GM19239 (cell line): ENCODE measurements at places on chromosomes 6 and 20.

DNA sequence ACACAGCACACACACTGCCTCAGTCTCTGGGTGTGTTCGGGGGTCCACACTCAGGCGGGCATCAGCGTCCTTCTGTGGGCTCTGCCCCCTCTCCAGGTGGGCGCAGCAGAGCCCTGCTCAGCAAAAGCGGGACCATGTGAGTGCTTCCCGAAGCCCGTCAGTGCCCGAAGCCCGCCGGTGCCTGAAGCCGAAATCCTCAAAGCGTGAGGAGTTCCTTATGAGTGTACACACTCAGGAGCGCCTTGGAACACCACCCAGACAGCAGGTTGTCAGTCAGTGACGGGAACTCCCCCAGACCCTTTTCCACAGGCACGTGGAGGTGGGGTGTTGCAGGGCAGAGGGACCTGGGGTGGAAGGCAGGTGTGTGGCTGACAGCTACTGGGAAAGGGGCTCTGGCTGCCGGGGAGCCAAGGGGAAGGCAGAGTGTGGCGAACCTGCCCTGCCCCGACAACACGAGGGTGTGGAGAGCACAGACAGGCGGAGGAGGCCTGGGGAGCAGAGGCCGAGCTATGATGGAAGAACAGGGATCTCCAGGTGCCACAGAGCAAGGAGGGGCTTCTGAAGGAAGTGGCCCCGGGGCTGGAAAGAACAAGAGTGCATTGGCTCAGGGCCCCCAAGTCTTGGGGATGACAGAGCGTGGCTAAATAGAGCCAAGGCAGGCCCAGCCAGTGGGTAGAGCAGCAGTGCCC lies 87.7 kb downstream of the RAMACL start:
- DNase-seq = no peak

GRCh38 chr6:15337582-15337981 lies 91.7 kb downstream of the JARID2 start:
- no peak for DNase-seq

- DNase-seq = no peak
Observed at GRCh38 chr6:116159782-116160524, 34.0 kb upstream of the COL10A1 start.

- DNase-seq = no peak
Observed at GRCh38 chr6:40854592-40854991, 184.4 kb downstream of the UNC5CL start.

DNA sequence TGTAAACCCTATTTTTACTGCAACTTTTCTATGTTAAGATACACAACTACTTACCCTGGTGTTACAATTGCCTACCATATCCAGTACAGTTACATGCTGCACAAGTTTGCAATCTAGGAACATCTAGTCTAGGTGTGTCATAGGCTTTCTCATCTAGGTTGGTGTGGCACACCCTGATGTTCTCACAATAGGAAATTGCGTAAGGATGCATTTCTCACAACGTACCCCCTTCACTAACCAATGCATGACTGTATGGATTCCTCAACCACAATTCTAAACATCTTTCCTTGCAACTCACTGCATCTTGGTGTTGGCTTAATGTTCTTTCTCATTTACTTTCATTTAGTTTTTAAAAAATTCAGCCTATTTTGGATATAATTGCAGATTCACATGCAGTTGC lies 31.6 kb downstream of the GJA10 start:
- no peak for DNase-seq

DNA sequence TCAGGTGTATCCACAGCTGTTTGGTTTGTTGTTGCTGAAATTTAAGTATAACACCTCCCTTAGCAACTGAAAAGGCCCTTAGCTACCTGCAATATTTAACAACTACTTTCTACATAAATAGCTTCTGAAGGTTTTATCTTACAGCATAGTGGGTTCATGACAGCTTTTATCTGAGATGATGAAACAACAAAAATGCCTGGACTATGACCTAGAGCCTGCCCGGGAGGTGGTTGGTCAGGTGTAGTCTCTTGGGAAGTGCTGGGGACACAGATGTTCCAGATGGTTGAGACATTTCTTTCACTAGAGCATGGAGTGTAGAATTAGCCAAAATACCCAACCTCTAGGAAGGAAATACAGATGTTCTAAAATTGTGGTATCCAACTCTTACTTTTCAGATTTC lies 705.4 kb downstream of the MAFB start:
- DNase-seq = no peak

- no peak for DNase-seq
Observed at GRCh38 chr6:84657486-84657885, 106.9 kb downstream of the TBX18 start.
